ENCODE measurements at places on chromosomes 13 and 19.

DNA sequence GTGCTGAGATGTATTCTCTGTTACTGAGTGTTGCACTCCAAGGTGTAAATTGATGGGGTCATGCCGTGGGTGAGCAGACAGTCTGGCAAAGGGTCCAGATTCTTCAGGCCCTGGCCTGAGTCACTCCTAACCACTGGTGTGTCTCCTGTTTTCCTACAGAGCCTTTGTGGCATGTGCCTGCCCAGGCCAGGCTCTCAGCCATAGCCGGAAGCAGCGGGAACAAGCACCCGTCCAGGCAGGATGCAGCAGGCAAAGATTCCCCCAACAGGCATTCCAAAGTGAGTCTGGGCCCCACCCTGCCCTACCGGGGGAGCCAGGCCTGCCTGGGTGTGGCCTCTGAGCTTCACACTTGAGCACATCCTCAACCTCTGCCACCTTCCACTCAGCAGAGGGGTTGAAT, 61.9 kb downstream of the DPF1 start:
- DNase-seq, result no peak

DNA sequence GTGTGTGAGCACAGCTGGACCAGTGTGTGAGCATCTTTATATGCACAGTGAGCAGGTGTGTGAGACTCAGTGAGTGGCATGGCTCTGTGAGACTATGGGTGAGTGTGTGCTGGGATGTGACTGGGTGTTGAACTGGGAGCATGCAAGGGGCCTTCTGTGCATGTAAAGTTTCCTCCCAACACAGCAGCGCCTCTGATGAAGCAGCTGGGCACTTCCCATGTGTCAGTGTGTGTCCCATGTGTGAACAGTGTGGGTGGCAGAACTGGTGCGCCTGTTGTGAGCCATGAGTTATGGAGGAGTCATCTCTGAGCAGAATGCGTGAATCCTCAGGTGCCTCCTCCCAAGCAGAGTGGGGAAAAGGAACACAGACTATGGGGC, 24.1 kb downstream of the LGALS16 start:
- DNase-seq, result no peak

- no peak for DNase-seq
These were observed 58.8 kb downstream of the CELF5 start for GRCh38 chr19:3283246-3283751.

GRCh38 chr13:63554157-63554556, 2138.5 kb upstream of the PCDH20 start:
- no peak for DNase-seq

GRCh38 chr19:42441049-42441445, 1.7 kb downstream of the CXCL17 start:
- DNase-seq, result no peak

GRCh38 chr19:12953799-12954611, 3.0 kb downstream of the GADD45GIP1 start:
- no peak for DNase-seq

DNA sequence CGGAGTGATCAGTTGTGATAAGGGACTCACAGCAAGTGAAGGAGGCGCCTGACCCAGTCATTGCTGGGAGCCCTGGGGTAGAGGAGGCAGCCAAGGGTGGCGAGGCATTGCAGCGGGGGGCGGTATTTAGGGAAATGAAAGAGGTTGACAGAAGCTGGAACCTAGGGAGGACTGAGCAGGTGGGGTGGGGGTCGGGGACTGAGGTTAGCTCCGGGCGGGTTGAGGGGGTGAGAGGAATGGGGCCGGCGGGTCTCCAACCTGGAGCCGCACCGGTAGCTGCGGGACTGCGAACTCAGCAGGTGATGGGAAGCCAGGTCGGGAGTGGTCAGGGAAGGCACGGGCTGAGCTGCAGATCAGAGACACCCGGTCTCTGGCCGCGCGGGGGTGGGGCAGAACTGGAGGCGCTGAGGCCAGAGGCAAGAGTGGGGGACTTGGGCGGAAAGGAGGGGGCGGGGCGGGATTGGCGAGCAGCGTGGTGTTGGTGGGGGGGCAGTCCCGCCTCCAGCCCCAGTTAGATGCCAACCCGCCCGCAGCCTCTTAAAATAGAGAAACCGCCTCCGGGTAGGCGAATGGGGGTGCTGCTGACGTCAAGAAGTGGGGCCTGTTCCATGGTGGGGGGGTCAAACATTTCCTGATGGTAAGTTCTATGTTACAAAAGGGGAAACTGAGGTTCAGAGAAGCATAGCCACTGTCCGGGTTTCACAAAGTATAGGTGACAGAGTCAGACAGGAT, 1.5 kb downstream of the MAST3 start:
- DNase-seq, result no peak

DNA sequence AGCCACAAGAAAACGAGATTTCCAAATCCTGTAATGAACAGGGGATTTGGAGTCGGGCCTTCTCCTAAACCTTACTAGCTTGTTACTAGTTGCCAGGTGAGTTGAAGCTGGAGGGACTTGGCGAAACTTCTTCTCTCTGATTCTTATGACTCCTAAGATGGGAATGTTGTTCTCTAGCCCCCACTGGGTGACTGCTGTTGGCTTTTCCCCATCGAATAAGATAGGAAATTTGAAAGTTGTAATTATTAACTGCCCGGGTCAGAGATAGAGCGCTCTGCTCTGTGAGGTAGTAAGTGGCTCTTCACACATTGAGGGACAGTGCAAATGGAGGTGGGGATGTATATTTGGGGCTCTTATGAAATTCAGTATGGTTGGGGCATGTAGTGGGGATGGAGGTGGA, 111.2 kb upstream of the MBNL2 start:
- no peak for DNase-seq

- no peak for DNase-seq
These were observed 16.1 kb upstream of the LMO7 start for GRCh38 chr13:75620020-75620419.

GRCh38 chr19:17743874-17744580, 7.2 kb upstream of the FCHO1 start:
- no peak for DNase-seq

DNA sequence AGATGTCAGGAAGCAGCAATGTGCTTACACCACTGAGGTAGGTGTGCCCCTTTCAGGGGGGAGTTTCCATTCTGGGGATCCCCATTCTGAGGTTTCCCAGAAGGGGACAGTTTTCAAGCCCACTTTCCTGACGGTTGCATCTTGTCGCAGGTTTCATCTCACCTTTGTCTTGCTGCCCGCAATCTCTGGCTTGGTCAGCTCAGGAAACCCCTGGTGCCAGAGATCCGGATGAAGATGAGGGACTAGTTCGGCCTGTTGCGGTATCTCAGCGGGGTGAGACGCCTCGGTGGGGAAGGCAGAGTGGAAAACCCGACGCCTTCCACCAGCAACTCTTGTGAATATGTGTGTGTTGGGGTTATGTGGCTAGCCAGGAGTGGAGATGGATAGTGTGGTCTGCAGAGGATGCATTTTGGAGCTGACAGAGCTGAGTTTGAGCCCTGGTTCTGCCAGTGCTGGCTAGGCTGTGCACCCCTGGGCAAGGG, 13.1 kb downstream of the TNFSF9 start:
- DNase-seq, result no peak

DNA sequence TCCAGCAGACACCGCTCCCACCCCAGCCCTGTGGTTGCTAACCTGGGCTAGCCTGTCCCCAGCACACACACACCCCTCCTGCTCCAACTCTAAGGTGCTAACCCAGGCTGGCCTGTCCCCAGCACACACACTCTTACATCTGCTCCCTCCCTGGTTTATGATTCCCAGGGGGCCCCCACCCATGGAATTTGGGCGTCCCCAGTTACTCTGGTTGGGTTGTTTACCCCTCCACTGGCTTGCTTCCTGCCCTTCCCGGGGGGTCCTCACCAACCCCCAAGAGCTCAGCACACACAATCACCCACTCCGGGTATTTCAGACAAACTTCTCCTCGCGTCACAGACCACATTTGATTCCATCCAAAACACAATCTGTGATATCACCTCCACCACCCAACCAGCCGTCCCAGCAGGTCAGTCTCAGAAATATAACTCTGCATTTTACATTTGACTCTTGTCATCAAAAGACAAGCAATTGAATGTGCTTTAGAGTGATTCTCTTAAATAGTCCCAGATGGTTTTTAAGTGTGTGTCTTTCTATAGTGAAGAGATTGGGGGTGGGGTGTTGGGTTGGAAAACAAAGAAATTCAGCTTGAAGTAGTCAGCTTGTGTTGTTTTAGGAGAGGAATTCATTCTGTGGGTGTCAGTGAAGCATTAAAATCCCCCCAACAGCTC, 20.1 kb downstream of the COL4A2 start:
- DNase-seq, result no peak

DNA sequence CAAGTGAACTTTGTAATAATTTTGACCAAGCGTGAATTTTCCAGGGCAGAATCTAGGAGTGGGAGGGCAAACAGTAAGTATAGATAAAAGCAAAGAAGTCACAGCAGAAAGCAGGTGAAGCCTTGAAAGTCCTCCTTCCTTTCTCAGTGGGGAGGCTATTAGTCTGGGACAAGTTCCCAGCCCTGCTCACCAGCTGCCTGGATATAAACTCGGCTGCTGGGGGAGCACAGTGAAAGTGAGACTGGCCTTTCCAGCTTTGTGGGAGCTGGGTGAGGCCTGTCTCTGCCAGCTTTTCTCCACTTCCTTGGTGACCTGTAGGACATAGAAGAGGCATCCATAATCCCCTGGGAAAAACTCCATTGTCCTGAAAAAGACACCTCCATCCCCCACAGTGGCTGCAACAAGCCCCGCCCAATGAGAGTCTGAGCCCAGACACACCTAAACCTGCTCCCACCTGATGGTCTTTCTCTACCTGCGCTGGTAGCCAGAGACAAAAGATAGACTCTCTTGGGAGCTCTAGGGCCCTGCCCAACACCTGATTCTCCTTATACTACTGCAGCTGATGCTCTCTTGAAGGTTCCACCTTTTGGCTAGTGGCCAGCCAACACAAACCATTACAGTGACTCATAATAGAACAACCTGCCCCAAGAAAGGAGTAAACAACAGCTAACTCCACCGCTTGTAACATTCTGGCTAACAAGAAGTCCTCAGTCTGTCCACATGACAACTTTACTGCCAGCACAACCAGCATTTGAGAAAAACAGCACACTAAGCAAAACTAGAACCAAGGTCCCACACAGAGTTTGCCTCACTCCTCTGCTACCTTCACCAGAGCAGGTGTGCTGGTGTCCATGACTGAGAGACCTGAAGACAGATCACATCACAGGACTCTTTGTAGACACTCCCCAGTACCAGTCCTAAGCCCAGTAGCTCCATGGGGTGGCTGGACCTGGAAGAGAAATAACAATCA, 252.2 kb upstream of the SLITRK6 start:
- DNase-seq, result peak; percentile 3

DNA sequence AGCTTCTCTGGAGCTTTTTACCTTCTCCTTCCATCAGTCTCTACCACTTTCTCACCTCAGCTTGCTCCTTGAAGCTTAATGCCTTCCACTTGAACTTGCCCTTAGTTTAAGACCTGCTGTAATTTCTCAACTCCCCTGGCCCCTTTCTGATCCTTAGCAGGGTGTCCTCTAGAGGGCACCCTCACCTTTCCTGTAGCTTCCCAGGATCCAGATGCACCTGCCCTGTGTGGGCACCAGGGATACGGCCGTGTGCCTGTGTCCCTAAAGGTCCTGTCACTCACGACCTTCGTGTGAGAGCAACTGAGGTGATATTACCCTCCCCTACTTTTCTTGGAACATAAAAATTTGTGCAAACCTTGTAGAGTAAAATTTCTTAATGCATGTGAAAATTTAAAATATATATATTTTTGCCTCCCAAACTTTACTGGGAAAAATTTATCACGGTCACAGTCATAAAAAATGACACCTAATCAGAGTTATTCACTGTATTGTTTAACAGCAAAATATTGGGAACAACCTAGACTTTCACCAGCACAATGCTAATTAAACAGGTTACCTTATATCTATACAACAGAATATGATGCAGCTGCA, 46.4 kb downstream of the PSG3 start:
- DNase-seq, result peak; percentile 9

- DNase-seq, result no peak
These were observed 383.2 kb downstream of the UQCRFS1 start for GRCh38 chr19:28829762-28830161.

- no peak for DNase-seq
These were observed 279.0 kb downstream of the TBC1D4 start for GRCh38 chr13:75202981-75203380.

GRCh38 chr19:35357867-35358573, at the start of gene FFAR3:
Gene FFAR3, plus strand, starts transcription at chr19:35358460. Its CDS starts 431 bp downstream, at chr19:35358891.
- DNase-seq, result no peak

DNA sequence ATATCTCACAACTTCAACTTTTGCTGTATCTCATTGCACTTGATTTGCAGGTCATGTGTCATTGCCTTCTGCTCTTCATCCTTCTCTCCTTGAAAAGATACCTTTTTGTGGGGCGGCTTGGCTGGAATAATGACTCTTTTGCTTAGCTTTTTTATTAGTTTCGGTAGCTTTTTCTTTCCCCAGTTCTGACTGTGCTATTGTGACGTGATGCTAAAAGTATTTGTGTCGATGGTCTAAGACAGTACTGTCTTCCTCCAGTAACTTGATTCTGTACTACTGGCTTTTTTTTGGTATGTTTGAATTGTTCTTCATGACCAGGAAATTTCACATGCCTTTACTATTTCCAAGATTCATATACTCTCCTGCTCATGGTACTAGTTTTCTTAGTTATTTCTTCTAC, 63.1 kb downstream of the SLITRK1 start:
- DNase-seq, result peak; percentile 22

DNA sequence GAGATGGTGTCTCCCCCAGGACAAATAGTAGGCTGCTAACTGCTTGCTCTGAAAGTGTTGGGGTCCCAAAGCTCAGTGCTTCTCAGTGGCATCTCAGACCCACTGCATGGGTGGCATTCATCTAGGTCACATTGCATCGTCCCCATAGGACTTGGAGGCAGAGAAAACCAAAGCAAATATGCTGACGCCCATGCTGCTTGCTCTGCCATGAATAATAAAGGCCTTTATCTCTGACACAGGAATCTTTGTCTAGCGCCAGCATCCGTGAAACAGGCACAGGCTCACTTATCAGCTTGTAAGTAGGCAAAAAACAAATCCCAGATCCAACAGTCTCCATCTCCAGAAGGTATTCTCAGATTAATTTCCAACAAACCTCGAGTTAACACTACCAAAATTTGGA, 18.9 kb upstream of the IPO5 start:
- DNase-seq, result no peak

DNA sequence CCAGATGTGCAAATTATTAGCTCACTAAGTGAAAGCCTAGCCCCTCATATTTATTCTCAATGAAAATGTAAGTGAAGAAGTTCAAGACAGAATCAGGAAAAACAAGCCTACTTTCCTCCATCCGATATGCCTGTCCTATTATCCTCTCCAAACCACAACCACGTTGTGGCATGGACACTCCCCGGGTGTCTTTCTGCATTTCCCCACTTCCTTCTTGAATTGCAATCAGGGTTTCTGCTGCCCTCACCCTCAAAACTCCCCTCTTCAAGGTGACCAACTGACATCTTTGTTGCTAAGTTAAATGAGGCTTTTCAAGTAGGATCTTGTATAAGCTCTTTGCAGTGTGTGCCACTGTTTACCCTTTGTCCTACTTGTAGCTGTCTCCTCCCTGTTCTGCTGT, 11.8 kb downstream of the SLC25A30 start:
- DNase-seq, result no peak

GRCh38 chr19:12052497-12053169, at the start of gene ZNF878:
Gene ZNF878, minus strand, starts transcription at chr19:12052961. Its CDS starts 160 bp downstream, at chr19:12052801.
- peak; percentile 36 for DNase-seq

- no peak for DNase-seq
These were observed 29.7 kb upstream of the FXYD3 start for GRCh38 chr19:35085947-35086346.

Measured in non-pigmented ciliary epithelial cell (primary cell).